ENCODE measurements at places on chromosomes 3 and 15.

GRCh38 chr3:129449279-129450115 lies 9.5 kb downstream of the IFT122 start:
- DNase-seq, result no peak

- no peak for DNase-seq
Observed at GRCh38 chr3:58323529-58324390, 8.9 kb upstream of the PXK start.

DNA sequence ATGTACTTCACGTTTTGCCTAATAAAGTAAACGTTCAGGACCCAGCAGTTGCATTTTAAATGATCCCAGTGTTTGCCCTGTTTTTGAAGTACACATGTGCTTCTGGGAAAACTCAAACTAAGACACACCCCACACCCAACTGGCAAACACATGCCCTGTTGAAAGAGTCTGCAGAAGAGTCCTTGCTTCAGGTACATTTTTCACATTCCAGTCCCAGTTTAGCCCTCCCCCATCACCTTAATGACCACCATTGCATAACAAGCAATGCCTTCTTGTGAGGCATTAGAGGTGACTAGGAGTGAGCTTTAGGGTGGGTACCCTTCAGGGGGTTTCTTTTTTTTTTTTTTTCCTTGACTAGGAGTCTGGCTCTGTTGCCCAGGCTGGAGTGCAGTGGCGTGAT lies 322.3 kb downstream of the CNTN4 start:
- no peak for DNase-seq

- DNase-seq, result no peak
Observed at GRCh38 chr15:90181776-90182175, 19.4 kb upstream of the SEMA4B start.

GRCh38 chr3:70863049-70863448 lies 550.6 kb upstream of the MDFIC2 start:
- no peak for DNase-seq

DNA sequence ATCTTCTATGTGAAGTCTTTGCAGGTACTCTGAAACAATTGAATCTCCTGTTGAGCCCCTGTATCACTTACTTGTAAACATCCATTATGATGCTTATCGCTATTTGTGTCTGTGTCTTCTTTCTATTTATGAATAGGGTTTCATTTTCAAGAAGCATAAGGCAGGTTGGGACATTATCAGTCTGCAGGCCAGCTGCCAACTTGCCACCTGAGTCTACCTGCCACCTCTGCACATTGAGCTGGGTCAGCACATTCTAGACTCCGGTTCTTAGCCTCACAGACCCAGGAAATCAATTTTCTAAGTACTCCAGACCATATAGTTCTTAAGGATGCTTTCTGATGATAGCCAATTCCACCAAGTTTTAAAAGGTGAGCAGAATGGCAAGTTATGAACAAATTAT lies 105.7 kb upstream of the MCTP2 start:
- DNase-seq, result no peak

- DNase-seq, result no peak
Observed at GRCh38 chr3:57796261-57796660, 40.2 kb downstream of the SLMAP start.

DNA sequence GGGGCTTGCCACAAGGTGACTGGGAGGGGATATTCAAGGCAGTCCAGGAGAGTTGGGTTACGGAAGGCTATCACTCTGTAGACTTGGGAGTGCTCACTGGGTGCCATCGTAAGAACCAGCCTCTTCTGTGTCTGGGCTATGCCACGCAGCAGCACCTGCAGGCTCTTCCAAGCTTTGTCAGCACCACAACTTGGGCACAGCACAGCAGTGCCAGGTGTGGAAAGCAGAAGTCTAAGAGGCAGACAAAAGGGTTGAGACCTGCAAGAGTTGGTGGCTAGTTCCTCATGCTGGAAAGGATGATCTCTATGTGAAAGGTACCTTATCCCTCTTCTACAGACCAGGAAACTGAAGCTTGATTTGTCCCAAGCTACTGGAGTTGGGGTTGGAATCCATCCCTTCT lies 15.8 kb downstream of the CX3CR1 start:
- peak; percentile 47 for DNase-seq

GRCh38 chr3:47836986-47837385 lies 34.0 kb downstream of the DHX30 start:
- DNase-seq, result no peak

GRCh38 chr3:60177726-60178125 lies 1073.5 kb downstream of the FHIT start:
- no peak for DNase-seq

DNA sequence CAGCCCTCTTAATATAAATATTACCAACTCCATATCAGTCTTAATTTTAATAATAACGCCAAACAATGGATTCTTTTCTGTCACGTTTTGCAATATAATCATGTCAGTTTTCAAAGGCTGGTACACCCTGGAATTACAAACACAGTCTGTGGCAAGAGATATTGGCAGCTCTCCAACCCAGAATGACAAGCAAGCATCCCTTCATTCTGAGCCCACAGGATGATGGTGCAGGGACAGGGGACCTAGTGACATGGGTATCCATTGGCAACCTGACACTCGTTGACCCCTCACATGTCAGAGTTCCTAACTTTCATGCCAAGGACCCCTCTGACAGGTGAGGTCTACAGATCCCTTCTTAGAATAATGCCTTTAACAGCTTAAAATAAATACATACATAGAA lies 154.5 kb upstream of the TSC22D2 start:
- DNase-seq, result no peak
